NCI-H2107 (cell line): ENCODE measurements at places on chromosomes 2 and 18.

GRCh38 chr18:22124970-22125369, 44.4 kb upstream of the GATA6 start:
- no peak for DNase-seq

DNA sequence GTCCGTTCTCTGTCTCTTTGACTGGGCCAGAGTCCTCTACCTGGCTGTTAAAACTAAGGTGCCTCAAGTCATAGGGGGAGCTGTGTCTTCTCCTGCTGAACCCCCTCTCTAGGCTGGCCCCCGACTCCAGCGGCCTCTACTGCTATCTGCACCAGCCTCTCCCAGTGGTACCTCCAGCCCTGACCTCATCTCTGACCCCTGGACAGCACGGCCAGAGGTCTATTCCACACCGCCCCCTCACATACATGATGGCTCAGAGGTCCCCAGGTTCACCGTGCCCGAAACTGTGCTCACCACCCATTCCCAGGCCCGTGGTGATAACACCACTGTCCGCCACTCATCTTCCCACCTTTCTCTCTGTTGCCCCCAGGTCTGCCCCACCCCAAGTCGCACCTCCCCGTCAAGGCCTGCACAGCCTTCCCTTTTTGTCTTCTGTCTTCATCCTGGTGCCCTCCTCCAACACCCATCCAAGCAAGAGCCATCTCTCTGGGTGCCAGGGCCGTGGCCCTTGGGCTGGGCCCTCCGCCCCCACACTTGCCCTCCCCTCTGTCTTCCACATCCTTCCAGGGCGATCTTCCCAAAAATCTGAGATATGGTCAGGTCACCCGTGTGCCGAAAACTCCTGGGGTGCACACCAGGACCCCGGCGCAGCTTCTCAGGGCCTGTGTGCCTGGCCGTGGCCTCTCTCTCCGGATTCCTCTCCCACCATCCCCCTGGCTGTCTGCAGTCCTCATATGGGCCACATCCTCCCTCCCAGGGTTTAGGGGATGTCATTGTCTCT, 134.4 kb upstream of the ID2 start:
- no peak for DNase-seq

DNA sequence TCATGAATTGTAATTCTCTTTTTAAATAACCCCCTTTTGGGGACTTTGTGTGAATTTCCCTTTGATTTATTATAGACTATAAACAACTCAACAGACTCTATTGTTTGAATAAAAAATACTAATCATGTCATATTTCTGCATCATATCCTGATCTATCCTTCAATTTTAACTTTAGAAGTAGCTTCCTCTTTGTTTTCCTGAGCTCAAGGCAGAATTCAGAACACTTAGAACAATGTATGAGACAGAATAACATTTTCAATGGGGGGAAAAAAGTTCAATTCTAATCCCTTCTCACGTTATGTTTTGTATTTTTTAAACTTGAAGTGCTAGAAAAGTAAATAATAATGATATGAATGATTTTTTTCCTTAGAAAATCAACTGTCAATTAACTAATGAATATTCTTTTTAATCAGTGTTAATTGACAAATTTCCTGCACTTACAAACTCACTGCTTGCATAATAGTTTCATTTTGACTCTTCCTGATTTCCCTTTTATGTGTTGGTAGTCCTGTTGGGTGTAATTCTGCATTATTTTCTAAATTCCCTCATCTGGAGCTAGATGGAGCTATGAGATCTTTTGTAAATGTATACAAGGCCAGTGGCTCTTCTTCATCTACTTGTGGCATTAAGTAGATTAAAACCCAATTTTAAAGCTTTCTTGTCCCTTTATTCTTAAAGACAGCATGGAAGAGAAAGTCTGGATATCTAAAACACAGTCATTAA, 326.1 kb downstream of the PARD3B start:
- DNase-seq, result no peak

DNA sequence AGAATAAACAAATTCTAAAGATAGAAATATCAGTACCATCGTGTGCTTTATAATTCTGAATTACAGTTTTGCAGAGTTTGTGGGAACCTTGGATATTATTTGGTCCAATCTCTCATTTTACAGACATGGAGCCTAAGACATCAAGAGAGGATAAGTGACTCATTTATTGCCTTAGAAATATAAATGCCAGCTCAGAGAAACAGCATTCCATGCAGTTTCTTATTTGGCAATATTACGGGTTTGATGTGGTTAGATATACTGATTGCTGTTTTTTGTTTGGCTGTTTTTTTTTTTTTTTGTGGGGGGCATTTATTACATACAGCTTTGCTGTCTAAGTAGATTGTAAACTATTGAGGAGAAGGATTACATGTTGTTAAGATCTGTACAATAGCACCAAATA, 1241.1 kb upstream of the LRRTM1 start:
- no peak for DNase-seq

DNA sequence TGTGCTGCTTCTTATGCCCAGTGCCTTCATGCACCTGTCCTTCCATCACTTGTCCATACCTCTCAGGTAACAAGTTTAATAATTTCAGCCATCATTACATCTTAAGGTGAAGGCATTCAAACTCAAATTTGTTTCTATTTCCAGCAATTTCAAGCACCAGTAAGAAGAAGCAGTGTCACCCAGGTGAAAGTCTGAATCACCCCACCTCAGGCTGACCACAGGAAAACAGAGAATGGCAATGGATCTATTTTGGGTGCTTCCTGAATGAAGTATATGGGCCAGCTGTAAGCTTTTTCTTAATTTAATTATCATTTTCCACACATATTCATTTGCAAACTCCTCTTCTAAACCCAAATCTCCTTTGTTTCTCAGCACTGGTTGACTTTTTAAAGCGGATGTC, 372.7 kb upstream of the SOX11 start:
- DNase-seq, result no peak

- no peak for DNase-seq
These were observed 9.6 kb upstream of the B3GNT2 start for GRCh38 chr2:62186156-62186905.
